ENCODE measurements at places on chromosomes 4 and X.

DNA sequence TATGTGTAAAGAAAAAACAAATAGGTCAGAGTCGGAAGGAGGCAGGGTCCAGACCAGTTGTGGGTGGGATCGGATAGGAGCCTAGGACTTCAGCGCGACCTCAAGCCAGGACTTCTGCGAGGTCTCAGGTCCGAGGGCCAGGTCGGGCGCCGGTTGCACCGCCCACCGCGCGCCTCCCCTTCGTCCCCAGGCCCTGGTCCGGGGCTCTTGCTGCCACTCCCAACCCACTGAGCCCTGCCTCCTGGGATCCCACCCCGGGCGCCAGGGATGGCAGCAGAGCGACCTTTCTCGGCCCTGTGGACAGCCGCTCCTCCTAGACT, 12.3 kb downstream of the PITX2 start:
- DNase-seq, result no peak

GRCh38 chr4:171919314-171919713, 106.1 kb downstream of the GALNTL6 start:
- DNase-seq, result no peak

DNA sequence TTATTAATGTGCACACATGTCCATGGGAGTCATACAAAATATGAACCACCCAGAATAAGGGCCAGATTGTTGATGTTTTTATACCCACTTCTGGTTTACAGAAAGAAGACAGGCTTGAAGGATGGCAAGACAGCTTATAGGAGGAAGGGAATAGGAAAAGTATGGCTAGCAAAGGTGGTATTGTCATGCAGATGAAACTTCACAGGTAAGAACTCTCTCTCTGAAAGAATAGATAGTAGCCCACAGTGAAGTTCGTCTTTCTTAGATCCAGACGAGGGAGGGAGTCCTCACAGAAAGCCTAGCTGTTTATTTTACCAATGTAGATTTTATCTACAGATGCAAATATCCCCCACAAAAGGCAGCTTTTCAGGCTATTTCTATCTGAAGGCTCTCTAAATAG, 43.7 kb upstream of the SPIN4 start:
- no peak for DNase-seq

- no peak for DNase-seq
Measured at GRCh38 chr4:187656959-187657358, 338.6 kb upstream of the ZFP42 start.

GRCh38 chr4:85951099-85951498, 408.8 kb downstream of the MAPK10 start:
- DNase-seq, result no peak

GRCh38 chr4:139876337-139876941, 210.8 kb downstream of the MGST2 start:
- no peak for DNase-seq

DNA sequence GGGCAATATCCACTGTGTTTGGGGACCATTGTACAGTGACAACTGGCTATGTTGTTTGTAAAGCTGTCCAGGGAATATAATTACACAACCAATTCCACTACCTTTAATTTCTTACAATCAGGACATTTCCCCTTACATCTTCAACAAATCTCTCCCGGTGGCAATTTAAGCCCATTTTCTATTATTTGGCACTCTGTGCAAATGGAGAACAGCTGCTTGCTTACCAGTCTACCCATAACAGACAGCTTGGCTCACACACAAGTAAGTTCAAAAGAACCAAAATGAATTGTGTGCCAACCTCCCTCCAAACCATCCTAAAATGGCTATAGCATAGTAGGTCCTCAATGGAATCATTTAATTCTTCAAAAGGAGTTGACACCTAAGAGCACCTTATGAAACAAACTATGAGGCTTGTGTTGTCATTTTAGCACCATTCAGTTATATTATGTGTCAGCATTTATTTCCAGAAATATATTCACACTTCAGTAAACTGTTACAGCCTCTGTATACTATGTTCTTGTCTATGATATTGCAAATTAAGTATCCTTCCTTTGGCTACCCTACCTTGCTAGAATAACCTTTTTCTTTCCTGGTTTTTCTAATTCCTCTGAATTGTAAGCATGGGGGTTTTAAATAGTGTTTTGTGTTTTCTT, 18.4 kb downstream of the GABRA4 start:
- DNase-seq, result no peak

- peak; percentile 6 for DNase-seq
Measured at GRCh38 chrX:134236626-134237614, at the start of gene CCDC160. TSS of gene CCDC160 (plus strand) at chrX:134237182. CDS start at chrX:134244801, 7,619 bp downstream.

DNA sequence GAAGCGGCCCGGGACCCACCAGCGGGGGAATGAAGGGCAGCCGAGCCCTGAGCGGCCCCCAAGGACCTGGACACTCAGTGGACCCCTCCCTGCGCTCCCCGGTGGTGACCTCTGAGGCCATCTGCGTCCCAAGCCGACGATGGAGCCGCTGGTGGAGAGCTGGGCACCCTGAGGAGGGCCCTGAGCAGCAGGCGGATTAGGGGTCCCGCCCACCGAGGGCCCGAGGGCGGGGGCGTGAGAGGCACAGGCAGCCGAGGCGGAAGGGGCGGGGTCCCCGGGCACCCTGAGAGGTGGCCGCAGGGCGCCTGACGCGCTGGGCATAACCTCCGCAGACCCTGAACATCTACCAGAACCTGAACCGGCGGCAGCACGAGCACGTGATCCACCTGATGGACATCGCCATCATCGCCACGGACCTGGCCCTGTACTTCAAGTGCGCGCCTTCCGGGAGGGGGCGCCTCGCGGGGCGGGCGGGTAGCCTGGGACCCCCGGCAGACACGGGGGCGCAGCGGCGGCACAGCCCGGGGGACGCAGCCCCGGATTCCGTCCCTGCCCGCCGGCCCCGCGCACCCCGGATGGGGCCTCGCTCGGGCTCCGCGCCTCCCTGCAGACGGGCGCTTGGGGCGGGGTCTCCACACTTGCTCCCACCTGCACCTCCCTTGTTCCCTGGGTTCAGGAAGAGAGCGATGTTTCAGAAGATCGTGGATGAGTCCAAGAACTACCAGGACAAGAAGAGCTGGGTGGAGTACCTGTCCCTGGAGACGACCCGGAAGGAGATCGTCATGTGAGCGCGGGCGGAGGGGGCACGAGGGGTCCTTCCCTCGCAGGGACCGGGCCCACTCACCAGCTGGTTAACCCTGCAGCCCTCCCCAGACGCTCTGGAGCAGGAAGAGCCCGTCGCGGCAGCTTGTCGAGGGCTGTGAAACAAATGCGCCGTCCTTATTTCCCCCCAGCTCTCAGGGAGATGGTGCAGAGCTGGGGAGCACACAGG, 10.3 kb downstream of the ATP5ME start:
- peak; percentile 87 for DNase-seq

DNA sequence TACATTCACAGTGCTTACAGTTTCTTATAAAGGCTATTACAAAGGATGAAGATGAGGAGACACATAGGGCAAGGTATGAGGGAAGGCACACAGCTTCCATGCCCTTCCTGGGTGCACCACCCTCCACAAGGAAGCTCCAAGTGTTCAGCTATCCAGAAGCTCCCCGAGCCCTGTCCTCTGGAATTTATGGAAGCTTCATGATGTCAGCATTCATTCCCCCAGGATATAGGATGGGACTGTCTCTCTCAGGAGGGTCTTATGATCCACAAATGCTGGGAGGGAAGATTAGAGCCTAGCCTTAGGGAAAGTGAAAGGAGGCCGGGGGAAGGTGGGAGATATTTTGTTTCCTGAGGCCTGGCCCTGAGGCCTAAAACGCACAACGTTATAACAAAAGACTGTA, 236.0 kb downstream of the ANK2 start:
- DNase-seq, result no peak

DNA sequence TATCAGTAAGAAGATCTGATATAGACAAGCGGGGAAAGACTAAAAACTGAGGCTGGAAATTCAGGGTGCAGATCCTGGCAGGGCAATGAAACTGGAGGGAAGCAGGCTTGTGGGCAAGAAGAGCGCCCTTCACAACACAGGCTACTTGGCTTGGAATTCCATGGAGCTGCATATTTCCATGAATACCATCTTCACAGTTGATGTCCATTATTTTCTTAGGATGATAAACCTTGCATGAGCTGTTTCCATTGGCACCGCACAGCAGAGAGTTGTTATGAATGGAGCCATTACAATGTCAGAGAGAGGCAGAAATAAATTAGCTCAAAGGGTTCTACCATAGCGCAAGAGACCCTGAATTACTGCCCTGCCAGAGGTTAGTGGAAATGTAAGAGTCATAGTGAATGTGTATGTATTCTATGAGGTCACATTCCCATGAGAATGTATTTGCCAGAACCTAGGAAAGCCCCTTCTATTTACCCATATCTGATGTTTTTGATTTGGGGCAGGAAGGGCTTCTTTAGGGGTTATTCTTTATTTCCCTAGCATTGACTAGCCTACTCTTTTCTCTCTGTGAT, 215.6 kb downstream of the PALLD start:
- no peak for DNase-seq
